ENCODE measurements at places on chromosomes 13 and 19. TPM values are rescaled to one million over a fixed set of nuclear protein-coding genes. Genes with fewer than 3 reads are reported as not detected.

DNA sequence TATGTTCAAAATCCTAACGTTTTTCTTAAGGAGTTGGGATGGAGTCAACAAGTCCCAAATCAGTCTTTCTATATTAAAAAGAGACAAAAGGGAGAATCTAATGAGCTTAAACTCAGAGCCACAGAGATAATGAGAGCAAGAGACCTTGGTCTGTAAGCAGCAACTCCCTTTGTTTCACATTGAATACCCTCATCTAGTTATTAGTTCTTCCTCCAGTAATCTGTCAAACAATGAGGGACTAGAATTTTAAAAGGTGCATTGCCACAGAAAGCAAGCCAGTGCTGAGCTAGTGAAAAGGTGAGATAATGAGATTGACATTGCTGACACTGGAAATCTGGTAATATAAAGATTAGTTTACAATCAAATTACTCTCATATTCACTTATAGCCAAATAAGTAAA lies 718.6 kb downstream of the DACH1 start:
- H3K36me3 ChIP-seq: no peaks in the 10 kb centered on the region
- H3K4me3 ChIP-seq: no peak overlapping the region
- H3K27me3 ChIP-seq: no peaks in the 10 kb centered on the region
- H3K27ac ChIP-seq: no peak overlapping the region

DNA sequence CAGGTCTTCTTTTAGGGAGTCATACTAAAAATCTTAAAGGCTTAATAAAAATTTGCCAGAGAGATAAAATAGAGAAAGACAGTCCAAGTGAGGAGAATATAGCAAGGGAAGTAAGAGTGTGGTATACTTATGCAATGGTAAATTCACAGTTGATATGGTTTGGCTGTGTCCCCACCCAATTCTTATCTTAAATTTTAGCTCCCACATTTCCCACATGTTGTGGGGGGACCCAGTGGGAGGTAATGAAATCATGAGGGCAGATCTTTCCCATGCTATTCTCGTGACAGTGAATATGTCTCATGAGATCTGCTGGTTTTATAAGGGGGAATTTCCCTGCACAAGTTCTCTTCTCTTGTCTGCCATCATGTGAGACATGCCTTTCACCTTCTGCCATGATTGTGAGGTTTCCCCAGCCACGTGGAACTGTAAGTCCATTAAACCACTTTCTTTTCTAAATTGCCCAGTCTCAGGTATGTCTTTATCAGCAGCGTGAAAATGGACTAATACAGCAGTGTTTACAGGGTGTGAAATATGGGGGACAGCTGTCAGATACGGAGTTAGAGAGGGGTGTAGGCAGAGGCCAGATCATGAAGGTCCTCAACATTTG lies 115.4 kb downstream of the UGGT2 start:
- DNase-seq: no peak
- no peaks in the 10 kb centered on the region for H3K27me3 ChIP-seq
- no peak overlapping the region for H3K4me3 ChIP-seq
- no peaks in the 10 kb centered on the region for H3K4me1 ChIP-seq

Gene MAMSTR
- total RNA-seq: 0.56 TPM

DNA sequence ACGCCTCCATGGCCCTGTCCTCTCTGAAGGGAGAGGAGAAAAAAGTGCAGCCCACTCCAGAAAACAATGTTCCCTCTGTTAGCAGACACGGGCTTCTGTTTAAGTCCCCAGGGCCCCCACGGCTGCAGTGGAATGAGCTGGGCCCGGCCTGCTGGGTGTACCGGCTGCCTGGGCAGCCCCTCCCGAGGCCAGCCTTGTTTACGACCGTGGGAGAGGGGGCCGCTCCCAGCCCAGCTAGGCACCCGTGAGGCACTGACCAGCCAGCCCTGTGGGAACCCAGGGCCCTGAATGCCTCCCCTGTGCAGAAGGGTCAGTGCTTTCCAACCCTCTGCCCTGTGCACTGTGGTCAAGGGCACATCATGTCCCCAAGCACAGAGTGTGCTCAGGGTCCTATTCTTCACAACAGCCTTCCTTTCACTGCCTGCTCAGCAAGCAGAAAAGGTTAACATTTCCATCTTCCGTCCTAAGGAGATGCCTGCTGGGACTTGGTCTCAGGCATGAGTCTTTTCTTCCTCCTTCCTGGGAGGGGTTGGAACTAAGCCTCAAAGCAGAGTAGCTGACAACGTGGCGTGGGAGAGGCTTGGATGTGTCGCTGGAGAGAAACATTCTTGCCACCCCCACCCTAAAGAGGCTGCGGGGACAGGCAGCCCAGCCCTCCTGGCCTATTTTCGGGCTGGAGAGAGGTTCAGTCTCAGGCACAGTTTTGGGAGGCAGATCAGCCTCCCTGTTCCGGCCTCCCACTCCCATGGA lies 90.1 kb downstream of the RGCC start:
- H3K4me1 ChIP-seq: peaks cover 21% of the 10 kb centered on the region
- H3K4me3 ChIP-seq: no peak overlapping the region
- H3K27me3 ChIP-seq: no peaks in the 10 kb centered on the region
- no peak for DNase-seq
- H3K27ac ChIP-seq: no peak overlapping the region

GRCh38 chr19:48852292-48852691 lies 16.0 kb upstream of the HSD17B14 start:
- no peaks in the 10 kb centered on the region for H3K4me1 ChIP-seq
- no peak overlapping the region for H3K4me3 ChIP-seq
- no peaks in the 10 kb centered on the region for H3K27me3 ChIP-seq
- no peak for DNase-seq
- H3K36me3 ChIP-seq: no peaks in the 10 kb centered on the region

- no peak overlapping the region for H3K27ac ChIP-seq
- no peak overlapping the region for H3K4me3 ChIP-seq
- H3K27me3 ChIP-seq: no peaks in the 10 kb centered on the region
- peaks cover 4% of the 10 kb centered on the region for H3K4me1 ChIP-seq
Observed at GRCh38 chr13:113013878-113014751, 45.1 kb downstream of the MCF2L start.

Gene KLK13
- not detected for total RNA-seq

Gene RFPL4AL1
- not detected for total RNA-seq

DNA sequence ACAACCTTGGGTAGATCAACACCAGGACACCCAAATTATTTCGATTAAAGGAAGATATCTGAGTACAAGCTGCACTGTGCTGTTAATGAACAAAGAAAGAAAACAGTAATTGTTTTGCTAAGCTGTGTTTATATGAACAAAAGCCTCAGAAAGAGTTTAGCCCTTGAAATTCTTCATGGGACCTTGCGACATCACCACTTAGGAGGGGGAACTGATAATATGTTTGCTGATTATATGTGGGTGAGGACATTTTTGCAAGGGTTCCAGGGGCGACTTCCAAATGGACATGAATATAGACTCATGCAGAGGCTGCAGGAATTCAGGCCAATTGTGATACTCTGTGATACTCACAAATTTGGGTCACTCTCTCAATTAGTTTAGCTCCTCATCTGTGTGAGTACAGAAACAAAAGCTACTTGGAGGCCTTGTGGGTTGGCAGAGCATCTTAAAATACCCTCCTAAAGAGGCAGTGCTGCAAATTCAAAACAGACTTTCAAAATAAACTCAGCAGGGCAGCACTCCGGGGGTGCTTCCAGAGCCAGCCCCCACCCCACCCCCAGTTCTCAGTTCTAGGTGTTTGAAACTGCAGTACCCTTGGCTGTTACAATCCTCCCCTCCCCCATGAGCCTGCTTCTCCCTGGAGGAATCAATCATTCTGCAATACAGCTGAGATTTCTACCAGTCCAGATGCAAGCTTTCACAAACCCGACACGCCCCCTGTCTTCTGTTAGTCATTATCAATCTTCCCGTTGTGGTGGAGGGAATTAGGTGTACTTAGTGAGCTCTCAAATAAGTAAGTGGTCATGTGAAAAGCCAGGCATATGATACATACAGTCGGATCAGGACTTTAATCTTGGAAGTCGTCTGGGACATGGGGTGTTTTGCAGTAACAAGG lies 97.0 kb upstream of the MBNL2 start:
- DNase-seq: peak; percentile 16
- no peaks in the 10 kb centered on the region for H3K36me3 ChIP-seq
- peaks cover 21% of the 10 kb centered on the region for H3K4me1 ChIP-seq
- no peak overlapping the region for H3K4me3 ChIP-seq
- H3K27ac ChIP-seq: no peak overlapping the region

DNA sequence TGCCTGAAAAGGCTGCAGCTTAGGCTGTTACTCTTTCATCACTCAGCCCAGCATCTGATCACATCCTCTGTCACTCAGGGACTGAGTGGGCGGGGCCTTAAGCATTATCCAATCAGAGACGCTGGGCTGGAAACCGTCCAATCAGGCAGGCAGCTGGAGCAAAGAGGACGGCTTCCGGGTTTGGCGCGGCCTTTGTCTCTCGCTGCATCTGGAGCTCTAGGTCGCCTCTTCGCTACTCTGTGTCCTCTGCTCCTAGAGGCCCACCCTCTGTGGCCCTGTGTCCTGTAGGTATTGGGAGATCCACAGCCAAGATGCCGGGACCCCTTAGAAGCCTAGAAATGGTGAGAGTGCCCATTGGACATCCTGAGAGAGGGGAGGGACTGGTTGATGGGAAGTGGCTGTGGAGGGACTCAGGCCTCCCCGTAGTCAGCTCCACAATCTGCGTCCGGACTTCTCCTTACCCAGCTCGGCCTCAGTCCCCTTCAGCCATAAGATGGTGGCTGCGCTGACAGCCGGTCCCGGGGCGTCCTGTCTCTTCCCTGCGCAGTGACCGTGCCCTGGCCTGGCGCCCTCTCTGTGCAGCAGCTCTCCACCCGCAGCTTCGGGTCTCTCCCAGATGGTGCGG lies at the start of gene ZNF486:
Gene ZNF486 (plus strand): TSS at position 195 of the 625 bp plus-strand sequence. CDS start 117 bp downstream, at position 312.
- no peaks in the 10 kb centered on the region for H3K27me3 ChIP-seq
- peak within 1 kb of the TSS; percentile 99 for H3K4me3 ChIP-seq
- peak within 1 kb of the TSS; percentile 96 for H3K27ac ChIP-seq
- peaks cover 36% of the 10 kb centered on the region for H3K4me1 ChIP-seq

- H3K36me3 ChIP-seq: no peaks in the 10 kb centered on the region
- H3K27ac ChIP-seq: no peak overlapping the region
- no peak for DNase-seq
- peaks cover 9% of the 10 kb centered on the region for H3K4me1 ChIP-seq
- H3K4me3 ChIP-seq: no peak overlapping the region
- H3K27me3 ChIP-seq: peaks cover 1% of the 10 kb centered on the region
Observed at GRCh38 chr13:113935001-113935844, 38.7 kb downstream of the C13orf46 start.

Gene CYSLTR2
- 1.1 TPM for total RNA-seq

DNA sequence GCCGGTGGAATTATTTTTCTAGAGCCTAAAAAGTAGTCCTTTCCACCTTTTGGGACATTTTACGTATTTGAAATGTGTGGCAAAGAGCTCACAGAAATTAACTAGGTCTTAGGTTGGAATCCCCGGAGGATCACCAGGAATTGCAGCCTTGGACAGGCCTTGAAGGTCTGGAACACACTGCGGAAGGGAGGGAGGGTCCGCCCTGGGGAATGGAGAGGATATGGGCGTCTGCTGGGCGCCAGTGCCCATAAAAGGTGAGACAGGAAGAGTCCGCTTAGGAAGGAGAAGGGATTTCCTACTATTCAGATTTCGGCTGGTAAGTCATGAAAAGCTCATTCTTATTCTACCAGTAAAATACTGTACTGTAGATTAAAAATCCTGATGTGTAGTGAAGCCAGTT lies 111.9 kb downstream of the COL4A2 start:
- no peak overlapping the region for H3K27ac ChIP-seq
- H3K27me3 ChIP-seq: peaks cover 67% of the 10 kb centered on the region
- H3K36me3 ChIP-seq: no peaks in the 10 kb centered on the region

Gene CRLF1
- not detected for total RNA-seq

Gene CBLC
- not detected for total RNA-seq
